Fibroblast of lung (primary cell): ENCODE measurements at places on chromosomes 5 and 9. TPM values are rescaled to one million over a fixed set of nuclear protein-coding genes. Genes with fewer than 3 reads are reported as not detected.

LMX1B gene
- not detected in 2 replicates for total RNA-seq

IFNB1 gene
- under 0.01 and 0.17 TPM in 2 replicates for total RNA-seq

DNA sequence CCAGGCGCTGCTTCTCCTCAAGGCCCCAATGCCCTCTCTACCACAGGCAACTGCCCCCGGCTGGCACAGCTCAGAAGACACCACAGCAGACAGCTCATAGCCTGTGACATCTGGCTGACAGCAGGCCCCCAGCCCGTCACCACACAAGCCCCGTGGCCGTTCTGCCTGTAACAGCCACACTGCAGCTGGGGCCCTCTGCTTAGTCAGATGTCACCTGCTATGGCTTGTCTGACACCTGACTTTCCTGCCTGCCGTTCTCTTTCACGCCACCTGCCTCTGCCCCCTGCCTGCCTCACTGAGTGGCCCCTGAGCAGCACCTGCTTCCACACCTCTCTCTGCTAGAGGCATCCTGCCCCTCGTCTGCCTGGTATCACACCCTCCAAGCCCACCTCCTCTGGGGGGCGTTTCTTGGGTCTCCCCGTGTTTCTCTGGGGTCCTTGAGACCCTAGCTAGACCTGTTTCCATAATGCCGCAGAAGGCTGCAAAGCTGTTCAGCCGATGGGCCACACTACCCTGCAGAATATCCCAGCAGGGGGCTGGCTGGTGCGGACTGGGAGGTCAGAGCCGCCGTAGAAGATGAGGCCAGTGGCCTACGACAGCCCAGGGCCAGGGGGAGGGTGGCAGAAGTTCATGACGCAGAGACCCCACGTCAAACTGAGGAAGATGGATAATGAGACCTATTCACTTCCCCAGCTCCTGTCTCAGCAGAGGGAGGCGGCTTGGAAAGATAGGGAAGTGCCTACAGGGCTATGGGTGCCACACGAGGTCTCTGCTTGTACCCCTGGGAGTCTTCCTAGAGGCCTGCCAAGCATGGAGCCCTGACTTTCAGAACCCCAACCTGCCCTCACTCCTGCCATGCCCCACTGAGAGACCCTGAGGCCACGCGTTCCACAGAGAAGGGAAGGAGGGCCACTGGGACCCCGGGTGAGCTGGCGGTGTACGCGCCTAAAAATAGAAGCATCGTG lies 95.1 kb downstream of the ZNF354C start:
- no peak for DNase-seq

DNA sequence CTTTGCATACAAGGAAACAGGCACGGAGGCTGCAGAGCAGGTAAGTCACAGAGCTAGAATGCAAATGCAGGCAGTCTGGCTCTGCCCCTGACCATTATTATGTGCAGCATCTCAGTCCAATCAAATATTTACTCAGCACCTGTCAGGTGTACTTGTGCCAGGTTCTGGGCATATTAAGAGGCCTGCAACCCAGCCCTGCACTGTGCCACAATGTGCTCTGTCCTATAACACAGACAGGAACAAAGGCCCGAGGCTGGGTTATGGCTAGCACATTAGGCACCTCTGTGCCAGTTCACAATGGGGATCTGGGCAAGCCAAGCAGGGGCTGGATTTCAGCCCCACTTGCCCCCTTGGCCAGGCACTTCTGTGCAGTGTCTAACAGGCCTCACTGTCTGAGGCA lies 14.0 kb downstream of the ARL15 start:
- no peak for DNase-seq

DNA sequence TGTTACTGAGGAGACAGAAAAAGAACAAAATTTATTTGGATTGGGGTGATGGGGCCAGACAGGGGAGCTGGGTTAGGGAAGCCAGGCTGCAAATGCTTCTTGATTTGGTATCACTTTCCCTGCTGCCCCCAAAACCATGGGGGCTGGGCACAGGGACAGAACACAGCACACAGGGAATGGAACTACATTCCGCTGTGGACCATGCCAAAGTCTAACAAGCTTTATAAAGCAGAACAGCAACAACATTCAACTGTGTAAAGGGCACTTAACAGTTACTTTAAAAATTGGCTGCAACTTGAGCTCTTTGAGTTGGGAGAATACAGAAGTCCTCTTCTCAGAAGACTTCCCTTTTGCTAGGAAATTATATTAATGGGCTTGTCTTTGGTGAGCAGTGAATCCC lies 23.8 kb downstream of the C5orf58 start:
- DNase-seq = no peak

GRCh38 chr9:123480791-123481190 lies 124.8 kb downstream of the CRB2 start:
- DNase-seq = no peak

DNA sequence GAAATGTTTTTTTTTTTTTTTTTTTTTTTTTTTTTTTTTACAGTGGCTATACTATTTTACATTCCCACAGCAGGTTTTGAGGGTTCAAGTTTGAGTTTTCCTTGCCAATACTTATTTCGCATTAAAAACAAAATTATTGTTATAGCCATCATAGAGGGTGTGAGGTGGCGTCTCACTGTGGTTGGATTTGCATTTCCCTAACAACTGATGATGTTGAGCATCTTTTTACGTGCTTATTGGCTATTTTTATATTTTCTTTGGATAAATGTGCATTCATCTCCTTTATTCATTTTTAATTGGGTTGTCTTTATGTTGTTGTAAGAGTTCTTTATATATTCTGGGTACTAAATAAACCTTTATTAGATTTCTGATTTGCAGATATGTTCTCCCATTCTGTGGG lies 18.9 kb upstream of the UBLCP1 start:
- DNase-seq = no peak
